ENCODE measurements at places on chromosomes 16 and 17.

- no peak for DNase-seq
These were observed 47.9 kb downstream of the UBE2G1 start for GRCh38 chr17:4318596-4318995.

DNA sequence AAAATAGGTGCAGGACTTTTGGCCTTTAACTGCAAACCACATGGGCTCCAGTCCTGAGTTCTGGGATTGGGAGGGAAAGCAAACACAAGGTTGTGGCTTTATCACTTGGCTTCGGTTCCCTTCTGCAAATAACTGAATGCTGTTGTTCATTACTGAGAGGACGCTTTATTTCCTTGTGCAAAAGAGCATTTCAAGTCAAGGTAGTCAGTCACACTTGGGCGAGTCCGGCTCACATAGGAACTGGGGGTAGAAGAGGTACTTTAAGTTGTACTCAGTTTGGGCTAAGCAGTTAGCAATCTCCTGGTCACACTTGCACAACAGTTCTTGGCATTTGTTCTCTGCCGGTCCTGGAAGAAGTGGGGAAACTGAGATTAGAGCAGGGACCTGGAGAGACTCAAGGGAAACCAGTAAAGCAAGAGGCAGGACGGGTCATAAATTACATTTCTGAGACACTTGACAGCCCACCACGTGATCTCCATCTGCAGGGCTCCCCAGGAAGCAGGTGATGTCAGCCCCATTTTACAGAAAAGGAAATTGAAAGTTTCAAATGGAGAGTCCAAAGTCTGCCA, 21.6 kb downstream of the PLA2G10 start:
- DNase-seq = no peak

DNA sequence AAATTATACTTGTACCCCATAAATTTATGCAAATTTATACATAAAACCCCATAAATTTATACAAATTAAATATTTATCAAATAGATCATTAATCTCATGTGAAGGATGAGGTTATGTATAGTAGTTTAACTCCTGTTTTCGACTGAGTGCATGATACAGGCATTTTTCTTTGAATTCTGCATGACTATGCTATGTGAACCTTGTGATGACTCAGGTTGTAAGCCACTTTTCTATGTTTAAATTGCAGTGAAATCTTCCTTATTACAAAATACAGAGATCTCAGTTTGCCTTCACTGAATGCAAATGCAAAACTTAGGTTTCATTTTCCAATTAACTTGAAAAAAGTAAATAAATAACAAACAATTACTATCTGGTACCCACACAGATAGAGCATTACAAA, 843.7 kb downstream of the CDH11 start:
- no peak for DNase-seq

- DNase-seq = peak; percentile 96
These were observed 965 bp upstream of the PHF12 start for GRCh38 chr17:28951991-28952975.

DNA sequence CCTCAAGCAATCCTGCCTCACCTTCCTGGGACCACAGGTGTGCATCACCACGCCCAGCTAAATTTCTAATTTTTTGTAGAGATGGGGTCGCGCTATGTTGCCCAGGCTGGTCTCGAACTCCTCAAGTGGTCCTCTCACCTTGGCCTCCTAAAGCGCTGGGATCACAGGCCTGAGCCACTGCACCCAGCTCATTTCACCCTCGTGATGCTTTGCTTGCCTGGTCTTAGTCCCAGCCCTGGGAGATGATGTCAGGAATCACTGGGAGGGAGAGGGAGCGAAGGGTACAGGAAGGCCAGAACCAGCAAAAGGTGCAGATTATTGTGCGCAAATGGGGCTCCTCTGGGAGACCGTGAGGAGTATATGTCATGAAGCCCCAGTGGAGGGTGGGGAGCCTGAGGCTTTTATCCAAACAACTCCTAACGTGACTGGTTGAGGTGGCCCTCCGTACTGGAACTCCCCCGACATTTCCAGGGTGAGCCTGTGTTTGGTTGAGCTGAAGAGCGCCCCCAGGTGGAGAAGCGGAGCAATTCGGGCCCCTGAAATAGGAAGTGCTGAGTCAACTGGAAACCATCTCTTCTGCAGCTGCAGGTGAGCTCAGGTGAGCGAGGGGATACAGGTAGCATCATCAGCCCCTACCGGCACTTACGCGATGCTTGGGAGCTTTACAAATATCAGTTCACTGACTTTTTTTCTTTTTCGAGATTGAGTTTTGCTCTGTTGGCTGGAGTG, 41.2 kb upstream of the HAPSTR1 start:
- no peak for DNase-seq
